Esophagus mucosa (tissue), 1 donor: ENCODE measurements at places on chromosomes 5 and 9. TPM values are rescaled to one million over a fixed set of nuclear protein-coding genes. Genes with fewer than 3 reads are reported as not detected.

The MYOT gene
- not detected for total RNA-seq

The PLGRKT gene
- 28.1 TPM for total RNA-seq

The GPR150 gene
- not detected for total RNA-seq

The MYORG gene
- total RNA-seq: 5.4 TPM

The LRRC26 gene
- 1.6 TPM for total RNA-seq

The SLC45A2 gene
- total RNA-seq: not detected

The PCDHA9 gene
- total RNA-seq: 0.04 TPM

The DDX4 gene
- not detected for total RNA-seq

The ZBTB5 gene
- total RNA-seq: 10.6 TPM

The PROB1 gene
- total RNA-seq: 1.9 TPM

The FBLL1 gene
- not detected for total RNA-seq

The AQP7 gene
- 1.7 TPM for total RNA-seq

The KCNMB1 gene
- 0.64 TPM for total RNA-seq

The TIMD4 gene
- 0.20 TPM for total RNA-seq

The TMC1 gene
- total RNA-seq: 3.3 TPM

The HAVCR1 gene
- not detected for total RNA-seq

The FAM219A gene
- 4.5 TPM for total RNA-seq

The SLC22A4 gene
- 0.28 TPM for total RNA-seq

The GPR151 gene
- total RNA-seq: not detected

The ESM1 gene
- not detected for total RNA-seq

The GABRP gene
- 6.4 TPM for total RNA-seq

The GAPT gene
- 0.40 TPM for total RNA-seq

The C9orf153 gene
- total RNA-seq: 0.12 TPM

The PCDHGA10 gene
- total RNA-seq: 5.3 TPM

The OCLN gene
- 58.1 TPM for total RNA-seq

The MARCOL gene
- total RNA-seq: not detected

The TRIM7 gene
- 36.9 TPM for total RNA-seq

The ORM2 gene
- 0.36 TPM for total RNA-seq
